ENCODE measurements at places on chromosomes 6 and 20.

- DNase-seq = no peak
Observed at GRCh38 chr6:4812068-4812467, 35.9 kb downstream of the CDYL start.

DNA sequence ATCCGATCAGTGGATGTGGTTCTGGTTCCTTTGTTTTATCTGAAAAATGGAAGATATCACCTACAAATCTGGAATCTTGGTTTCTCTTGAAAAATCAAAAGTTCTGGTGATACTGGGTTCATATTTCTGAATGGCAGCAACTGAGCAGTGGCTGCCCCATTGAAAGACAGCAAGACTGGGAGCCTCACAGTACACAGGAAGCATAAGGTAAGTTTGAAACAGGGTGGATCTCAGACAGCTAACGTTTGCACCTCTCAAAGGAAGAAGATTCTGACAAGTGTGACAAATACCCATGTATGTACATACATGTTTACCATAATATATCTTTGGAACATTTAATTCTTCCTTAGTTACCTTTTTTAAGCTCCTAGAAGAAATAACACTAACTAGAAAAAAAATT, at the start of gene SAMD3:
Gene SAMD3 (minus strand): TSS at position 177 of the 400 bp plus-strand sequence. CDS start 7,678 bp downstream, outside the sequence.
- no peak for DNase-seq

DNA sequence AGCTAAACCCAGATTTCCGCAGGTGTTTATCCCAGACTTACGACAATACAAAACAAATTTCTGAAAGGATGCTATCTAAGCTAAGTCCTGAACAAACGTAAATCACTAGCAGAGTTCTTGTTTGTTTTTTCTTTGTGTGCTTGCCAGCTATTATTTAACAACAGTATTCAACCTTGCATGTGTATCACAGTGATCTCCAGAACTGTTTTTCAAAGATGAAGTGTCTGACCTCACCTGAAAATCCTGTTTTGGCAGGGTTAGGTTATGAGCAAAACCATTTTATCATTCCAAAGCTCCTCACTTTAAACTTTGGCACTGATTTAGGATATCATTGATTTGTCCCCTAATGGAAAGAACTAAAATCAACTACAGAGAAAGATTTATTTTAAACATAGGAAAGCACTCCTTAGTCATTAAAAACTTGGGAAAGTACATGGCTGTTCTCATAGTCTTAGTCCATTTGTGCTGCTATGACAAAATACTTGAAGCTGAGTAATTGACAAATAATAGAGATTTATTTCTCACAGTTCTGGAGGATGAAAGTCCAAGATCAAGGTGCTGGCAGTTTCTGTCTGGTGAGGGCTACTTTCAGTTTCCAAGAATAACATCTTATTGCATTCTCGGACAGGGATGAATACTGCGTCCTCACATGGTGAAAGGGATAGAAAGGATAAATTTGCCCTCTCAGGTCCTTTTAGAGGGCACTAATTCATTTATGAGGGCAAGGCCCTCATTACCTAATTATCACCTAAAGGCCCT, 20.8 kb upstream of the BMP5 start:
- DNase-seq = no peak

GRCh38 chr20:21708738-21709534, 3.5 kb downstream of the PAX1 start:
- no peak for DNase-seq

GRCh38 chr6:119908157-119908556, 558.6 kb upstream of the MAN1A1 start:
- DNase-seq = no peak

DNA sequence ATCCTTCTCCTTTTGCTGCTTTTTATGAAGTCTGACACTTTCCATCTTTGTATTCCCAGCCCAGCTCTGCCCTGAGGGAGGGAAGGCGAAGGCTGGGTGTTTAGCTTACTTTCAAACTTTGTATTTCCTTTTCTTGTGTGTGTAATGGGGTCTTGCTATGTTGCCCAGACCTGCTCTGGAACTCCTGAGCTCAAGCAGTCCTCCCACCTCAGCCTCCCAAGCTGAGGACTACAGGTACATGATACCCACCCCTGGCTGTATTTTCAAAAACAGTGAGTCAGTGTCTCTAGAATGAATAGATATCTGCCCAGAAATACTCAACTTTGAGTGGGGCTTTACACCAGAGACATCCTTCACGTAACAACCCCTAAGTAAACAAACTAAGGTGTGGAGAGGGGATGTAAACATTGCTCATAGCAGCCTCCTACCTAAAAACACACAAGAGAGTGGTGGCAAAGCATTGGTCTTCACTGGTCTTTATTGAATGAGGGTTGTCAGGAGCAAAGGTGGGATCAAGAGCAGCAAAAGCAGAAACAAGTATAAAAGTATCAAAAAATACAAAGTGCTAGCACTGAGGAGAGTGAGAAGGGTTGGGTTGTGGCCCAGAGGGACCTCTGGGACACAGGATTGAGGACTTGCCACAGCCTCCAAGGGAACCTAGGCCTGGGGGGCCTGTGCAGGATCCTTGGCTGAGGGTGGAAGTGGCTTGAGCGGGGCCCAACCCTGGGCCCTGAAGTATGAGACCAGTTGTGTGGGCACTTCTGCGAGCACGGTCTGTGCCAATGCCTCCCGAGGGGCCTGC, 10.2 kb downstream of the SPAG4 start:
- no peak for DNase-seq

- peak; percentile 13 for DNase-seq
Observed at GRCh38 chr20:50467718-50468356, 42.3 kb upstream of the PTPN1 start.

- DNase-seq = no peak
Observed at GRCh38 chr6:121365536-121366521, 31.5 kb upstream of the TBC1D32 start.

DNA sequence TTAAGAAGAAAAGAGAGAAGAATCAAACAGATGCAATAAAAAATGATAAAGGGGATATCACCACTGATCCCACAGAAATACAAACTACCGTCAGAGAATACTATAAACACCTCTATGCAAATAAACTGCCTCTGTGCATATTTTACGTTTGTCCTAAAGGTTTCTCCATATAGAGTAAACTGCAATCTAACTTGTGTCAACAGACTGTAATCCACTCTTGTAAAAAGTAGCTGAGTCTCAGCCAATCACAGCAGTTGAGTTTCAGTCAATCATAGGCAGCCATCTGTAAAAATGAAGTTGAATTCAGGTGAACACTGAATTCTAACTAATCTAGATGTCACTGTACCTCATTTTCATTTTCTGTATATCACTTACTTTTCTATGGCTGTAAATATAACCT, 112.2 kb upstream of the SYNCRIP start:
- DNase-seq = no peak

- DNase-seq = no peak
Observed at GRCh38 chr6:62640749-62641148, 354.7 kb upstream of the KHDRBS2 start.

DNA sequence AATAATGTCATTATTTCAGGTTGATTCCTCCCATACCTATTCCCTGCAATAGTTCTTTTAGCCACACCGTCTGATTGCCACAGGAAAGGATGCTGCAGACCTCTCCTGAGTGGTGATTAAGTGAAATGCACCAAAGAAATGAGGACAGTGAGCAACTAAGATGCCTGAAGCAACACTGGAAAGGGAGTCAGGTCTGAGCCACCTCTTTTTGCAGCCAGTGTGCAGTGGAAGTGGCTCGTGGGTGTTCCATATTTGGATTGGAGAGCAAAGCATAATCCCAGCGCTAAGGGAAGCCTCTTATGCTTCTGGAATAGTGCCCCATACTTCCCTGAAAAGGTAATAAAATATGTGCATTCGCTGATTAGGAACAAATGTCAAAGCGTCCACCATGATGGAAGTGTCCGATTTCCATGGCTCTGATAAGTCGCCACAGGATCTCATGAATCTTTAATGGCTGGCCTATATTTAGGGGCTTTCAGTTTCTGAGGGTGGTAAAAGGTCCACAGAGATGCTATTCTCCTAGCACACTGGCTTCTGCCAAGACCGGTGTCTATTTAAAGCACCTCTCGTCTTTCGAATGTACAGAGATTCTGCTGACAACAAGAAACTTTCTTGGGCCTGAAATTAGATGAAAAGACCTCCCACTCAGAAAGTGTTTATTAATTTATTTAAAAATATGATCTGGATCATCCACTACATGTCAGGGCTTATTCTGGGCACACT, 253.9 kb downstream of the SLC24A3 start:
- peak; percentile 39 for DNase-seq

GRCh38 chr20:35312318-35312717, 20.1 kb upstream of the FAM83C start:
- DNase-seq = no peak

DNA sequence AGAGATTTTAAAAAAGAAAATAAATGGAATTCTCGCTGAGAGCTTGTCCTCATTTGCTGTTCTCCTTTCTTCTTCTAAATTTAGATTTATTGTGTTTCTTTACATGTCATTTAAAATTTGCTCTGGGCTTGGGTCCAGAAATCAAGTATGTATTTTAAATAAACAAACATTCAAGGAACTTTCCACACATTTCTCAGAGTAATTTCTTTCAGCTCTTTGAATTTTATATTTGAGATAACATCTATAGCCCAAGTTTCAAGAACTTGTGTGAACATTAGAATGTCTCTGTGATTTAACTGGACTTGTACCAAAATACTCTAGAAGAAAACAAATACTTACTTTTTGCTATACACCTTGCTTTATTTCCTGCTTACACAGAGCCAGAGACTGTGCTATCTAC, 192.3 kb downstream of the TMEM200A start:
- no peak for DNase-seq

- no peak for DNase-seq
Observed at GRCh38 chr6:138654715-138655634, 118.6 kb upstream of the CCDC28A start.

GRCh38 chr6:168180548-168181011, 101.6 kb upstream of the FRMD1 start:
- DNase-seq = peak; percentile 86

GRCh38 chr6:166551754-166552495, 34.6 kb downstream of the RAMACL start:
- DNase-seq = no peak

DNA sequence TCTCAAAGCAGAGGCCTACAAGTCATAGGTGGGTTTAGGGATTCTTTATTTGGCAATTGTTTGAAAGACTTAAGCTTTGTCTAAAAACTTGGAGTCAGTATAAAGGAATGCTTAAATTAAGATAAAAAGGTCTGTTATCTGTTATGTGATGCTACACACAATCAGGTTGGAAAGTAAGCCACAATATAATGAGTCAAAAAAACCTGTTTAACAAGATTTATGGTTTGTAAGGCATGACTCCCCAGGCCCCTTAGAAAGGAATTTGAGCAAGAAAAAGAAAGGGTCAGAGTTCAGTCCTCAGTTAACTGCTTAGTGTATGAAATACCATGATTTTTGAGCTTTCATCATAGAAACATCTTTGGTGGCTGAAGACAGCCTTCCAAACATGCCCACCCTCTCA, 66.8 kb upstream of the HMGN3 start:
- DNase-seq = no peak

DNA sequence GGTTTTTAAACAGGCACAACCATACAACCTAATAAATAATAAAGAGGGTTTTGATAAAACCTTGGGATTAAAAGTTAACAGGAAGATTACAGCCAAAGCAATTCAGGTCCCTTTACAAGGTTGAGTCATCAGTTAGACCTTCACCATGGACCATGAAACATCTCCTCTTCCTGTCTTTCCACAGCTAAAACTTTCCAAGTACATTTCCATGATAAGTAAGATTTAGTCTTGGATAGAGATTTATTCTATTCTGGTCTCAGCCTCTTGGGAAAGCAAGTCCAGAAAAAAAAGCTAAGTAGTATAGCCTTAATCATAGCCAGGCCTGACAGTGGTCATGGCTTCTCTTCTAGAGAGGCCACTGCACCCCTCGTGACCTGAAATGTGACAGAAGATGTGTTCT, 2.9 kb upstream of the PRSS35 start:
- DNase-seq = no peak

- no peak for DNase-seq
Observed at GRCh38 chr20:10634211-10634610, 39.6 kb downstream of the JAG1 start.

DNA sequence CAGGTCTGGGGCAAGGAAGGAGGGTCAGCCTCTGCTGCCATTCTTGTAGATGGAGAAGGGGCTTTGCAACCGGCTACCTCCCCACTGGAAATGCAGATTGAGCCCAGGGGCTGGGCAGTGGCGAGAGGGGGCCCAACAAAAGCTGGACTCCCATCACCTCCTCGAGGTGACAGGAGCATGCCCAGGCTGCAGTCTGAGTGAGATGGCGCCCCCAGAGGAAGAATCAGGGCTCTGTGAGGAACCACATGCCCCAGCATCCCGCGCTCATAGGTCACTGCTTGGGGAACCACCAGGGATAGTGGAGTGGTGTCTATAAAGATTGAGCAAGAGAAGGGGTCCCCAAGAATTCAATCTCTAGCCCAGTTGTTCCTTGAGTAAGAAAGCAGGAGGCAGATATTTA, 31.6 kb upstream of the NEDD9 start:
- no peak for DNase-seq

DNA sequence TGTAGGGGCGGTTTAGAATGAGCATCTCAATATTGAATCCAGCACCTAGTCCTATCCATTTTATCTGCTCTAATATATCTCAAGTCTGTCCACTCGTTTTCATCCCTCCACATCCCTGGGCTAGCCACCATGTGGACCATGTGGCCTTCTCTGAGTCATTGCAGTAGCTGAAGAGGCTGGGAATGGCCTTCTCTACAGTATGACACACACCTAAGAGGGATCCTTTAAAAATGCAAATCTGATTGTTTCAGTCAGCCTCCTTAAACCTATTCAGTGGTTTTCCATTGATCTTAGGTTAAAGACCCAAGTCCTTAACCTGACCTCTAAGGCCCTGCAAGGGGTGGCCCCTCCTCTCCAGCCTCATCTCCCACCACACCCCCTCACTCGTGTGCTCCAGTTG, 9.4 kb downstream of the RING1 start:
- no peak for DNase-seq

GRCh38 chr6:133741375-133741861, 147.5 kb upstream of the TCF21 start:
- DNase-seq = no peak

- no peak for DNase-seq
Observed at GRCh38 chr6:143336446-143337152, 113.9 kb downstream of the ADAT2 start.

DNA sequence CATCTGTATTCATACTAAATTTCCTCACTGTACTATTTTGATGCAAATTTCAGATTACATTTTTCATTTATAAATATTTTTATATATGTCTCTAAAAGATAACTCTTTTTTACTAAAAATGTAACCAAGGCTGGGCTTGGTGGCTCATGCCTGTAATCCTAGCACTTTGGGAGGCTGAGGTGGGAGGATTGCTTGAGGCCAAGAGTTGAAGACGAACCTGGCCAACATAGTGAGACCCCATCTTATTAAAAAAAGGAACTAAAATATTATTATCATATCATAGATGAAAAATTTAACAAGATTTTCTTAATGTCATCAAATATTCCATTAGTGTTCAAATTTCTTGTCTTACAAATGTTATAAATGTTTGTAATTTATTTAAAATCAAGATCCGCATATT, 6.6 kb upstream of the DNPH1 start:
- no peak for DNase-seq

GRCh38 chr6:161269310-161269709, 4.6 kb downstream of the AGPAT4 start:
- DNase-seq = no peak

Data from MM.1S (cell line).